ENCODE measurements at places on chromosomes 5 and 9.

DNA sequence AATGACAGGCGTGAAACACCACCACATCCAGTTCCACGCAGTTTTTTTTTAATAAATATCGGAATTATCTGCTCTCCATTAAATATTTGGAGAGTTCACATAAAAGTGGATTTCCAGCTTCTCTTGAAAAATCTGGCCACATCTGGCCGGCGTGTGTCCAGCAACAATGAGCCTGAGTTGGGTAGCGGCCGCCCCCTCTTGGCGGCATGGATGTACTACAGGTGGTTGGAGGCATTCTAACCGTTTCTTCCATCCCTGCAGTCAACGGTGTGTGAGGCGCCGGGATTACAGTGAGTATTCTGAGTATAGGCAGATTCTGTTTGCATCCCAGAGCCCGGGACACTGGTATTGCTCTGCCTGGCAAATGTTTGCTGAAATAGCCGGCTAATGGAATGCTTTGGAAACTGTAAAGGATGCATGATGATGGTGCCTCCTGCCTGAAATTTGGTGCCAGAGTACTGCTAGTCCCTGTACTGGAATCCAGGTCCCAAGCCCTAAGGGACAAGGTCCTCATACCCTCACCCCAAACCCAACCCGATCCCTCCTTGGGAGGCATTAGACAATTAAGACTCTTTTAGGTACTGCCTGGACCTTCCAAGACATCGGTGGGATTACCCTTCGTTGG, 13.6 kb upstream of the GM2A start:
- peak; percentile 83 for DNase-seq

- DNase-seq, result no peak
These were observed 91.7 kb downstream of the EDIL3 start for GRCh38 chr5:84292788-84293653.

DNA sequence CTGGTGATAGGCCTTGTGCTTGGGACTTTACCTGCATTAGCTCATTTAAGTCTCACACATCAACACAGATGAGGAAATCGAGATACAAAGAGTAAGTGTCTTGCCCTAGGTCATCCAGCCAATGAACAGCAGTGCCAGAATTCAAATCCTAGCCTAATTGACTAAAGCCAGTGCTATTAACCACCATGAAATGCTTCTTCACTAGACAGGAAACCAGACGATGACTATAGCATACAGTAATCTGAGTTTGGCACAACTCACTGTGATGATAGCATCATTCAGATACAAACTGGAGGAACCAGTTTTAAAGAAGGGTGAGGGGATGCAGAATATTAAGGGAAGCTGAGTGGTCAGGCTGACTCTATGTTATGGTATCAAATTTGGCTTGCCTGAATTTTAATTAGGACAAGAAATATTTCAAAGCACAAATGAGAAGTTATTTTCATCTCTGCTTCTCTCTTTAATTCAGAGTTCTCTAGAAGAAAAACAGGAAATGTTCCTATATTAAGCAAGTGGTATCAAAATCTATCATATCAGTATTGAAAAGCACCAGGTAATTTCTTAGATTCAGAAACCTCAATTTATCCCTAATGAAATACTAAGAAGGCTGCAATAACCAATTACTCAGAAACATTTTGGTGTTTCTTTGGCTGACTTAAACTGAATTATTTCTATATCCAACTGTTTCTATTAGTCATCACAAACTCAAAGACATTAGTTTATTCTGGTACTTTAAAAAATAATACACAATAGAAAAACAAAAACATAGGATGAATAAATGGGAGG, 147.0 kb upstream of the RASA1 start:
- no peak for DNase-seq

- no peak for DNase-seq
These were observed 36.1 kb upstream of the NXNL2 start for GRCh38 chr9:88498880-88499279.

GRCh38 chr9:99296291-99296951, 74.3 kb downstream of the SEC61B start:
- DNase-seq, result no peak

DNA sequence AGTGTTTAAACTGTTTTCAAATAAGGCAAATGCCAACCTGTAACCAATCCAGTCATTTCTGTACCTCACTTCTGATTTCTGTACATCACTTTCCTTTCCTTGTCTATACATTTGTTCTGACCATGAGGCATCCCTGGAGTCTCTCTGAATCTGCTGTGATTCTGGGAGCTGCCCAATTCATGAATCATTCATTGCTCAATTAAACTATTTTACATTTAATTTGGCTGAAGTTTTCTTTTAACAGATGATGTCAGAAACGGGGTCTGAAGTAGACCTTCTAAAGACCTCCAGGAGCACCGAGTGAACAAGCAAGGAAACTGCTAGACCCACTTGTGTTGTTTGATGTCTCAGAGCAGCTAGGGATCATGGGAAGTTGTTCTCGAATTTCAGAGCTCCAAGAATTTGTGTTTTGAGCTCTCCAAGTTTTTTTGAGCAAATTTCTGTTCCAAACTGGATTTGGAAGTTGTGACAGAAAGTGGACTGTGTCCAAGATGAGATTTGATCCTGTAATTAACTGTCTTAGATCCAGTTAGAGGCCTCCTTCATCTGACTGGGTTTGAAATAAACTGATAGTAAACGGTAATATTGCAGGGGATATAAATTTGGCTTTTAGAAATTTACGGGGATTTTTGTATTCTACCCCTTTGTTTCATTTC, 490.8 kb upstream of the ST8SIA4 start:
- no peak for DNase-seq

GRCh38 chr9:93642961-93643360, 66.6 kb downstream of the PHF2 start:
- peak; percentile 24 for DNase-seq

DNA sequence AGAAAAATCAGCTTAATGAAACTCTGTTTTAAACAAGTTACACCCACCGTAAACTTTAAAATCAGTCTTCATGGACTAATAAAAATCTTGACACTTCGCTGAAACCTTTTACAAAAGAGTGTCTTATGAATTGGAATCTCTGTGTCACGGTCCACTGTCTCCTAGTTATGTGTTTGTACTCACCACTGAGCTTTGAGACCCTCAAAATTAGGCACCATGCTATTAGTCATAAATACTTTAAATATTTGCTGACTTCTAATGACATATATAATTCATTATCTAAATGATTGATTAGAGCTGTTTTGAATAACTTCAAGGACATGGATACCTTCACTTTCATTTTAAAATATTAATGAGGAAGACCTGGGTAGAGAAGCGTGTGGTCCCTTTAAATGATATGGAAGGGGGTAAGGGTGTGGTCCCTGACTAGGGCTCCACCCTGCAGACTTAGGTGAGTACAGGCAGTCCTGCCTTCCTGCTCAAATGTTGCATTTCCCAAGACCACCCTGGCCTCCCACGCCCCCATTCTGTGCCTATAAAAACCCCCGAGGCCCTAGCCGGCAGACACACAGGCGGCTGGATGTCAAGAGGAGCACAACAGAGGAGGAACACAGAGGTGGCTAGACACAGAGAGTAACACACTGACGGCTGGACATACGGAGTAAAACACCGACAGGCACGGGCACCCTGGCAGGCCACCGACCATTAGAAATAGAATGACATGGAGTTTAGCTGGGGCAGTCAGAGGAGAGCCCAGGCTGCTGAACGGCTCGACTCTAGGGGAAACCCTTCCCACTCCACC, 179.0 kb upstream of the CDH9 start:
- no peak for DNase-seq

GRCh38 chr9:13139641-13140171, 139.8 kb downstream of the MPDZ start:
- DNase-seq, result no peak

GRCh38 chr5:55307383-55308253, at the start of the genes DHX29 and MTREX:
Gene DHX29, minus strand, starts transcription at chr5:55307694. Its CDS starts 121 bp downstream, at chr5:55307573.
Gene MTREX, plus strand, starts transcription at chr5:55307989. Its CDS starts 25 bp downstream, at chr5:55308014.
- peak; percentile 95 for DNase-seq

DNA sequence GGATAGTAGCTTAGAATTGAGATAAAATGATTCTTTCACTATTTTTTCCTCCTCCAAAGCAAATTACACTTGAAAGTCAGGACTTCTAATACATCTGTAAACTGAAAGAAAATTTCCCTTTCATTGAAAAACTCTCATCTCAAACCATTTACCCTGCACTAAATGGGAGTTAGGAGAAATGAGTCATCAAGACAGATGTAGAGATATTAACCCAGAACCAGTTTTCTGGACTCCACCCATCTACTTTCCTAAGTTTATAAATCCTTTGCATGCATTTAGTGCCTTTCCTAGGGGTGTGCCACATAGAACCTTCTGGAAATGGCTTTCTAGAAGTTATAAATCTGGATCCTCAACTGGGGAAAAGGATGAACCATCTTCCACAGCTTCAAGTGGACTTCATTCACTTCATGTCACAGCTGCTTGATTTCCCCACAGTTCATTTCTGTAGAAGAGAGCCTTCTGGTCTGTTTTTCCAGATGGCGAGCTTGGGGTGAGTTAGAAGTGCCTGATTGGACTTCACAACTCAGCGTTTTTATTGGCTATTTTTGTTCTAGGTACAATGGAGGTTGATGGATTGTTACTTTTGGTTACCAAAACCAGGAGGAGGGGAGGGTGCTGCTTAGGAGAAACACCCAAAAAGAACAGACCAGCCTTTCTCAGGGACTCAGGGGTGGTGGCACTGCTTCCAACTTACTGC, 72.5 kb upstream of the GPR151 start:
- DNase-seq, result no peak

- no peak for DNase-seq
These were observed 99.5 kb downstream of the GHR start for GRCh38 chr5:42522783-42523182.

DNA sequence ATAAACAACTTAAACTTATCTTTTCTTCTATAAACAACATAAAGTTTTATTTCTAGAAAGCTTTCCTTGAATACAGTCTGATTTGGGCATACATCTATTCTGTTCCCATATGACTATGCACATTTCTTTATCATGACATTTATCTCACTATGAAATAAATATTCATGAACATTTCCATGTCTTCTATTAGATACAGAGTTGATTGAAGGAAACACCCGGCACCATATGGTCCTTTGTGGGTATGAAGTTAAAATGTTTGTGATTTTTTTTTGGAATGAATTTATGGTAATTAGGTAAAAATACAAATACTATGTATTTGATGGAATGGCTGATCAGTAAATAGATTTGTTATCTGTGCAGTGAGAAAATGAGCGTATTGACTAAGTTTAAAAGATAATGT, 1209.8 kb upstream of the ACO1 start:
- DNase-seq, result no peak
